ENCODE measurements at places on chromosomes 11 and 22.
A peak's percentile ranks its signal among the peaks of the same experiment; 100 is the strongest.

DNA sequence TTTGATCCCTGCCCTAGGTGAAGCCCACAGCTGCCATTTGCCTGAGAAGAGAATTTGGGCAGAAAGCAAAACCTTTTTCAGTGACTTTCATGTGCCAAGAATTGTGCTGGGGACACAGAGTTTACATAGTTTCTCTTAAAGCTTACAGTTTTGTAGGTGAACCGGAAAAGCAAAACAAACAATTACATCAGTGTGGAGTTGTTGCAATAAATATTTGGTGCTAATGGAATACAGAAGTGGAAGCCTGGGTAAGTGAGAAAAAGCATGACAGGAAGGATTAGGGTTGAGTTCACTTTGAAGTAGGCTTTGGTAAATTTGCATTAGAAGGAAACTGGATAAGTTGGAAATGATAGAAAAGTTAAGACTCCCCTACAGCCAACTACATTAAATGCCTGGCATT lies 82.7 kb downstream of the RASSF10 start:
- DNase-seq = no peak

DNA sequence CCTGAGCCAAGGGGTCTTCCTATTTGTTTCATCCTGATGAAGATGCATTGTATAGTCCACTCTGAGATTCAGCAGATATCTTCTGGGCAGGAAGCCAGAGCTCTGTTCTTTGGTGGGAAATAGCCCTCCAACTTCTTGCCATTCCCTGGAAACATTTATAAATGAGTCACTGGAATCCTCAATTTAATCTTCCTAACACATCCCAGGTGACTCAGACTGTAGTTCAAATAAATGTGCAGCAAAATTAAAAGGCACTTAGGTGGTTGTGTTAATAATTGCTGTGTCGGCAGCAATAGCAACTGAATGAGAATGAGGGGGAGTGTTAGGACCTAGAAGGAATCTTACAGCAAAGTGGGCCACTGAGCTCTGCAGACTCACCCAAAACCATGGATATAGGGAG lies 108.6 kb downstream of the INSC start:
- DNase-seq = no peak

GRCh38 chr11:44608991-44609782 lies 43.7 kb downstream of the CD82 start:
- peak; percentile 36 for DNase-seq

- DNase-seq = no peak
Observed at GRCh38 chr11:12066799-12067508, 43.4 kb upstream of the MICAL2 start.

GRCh38 chr11:133238495-133238894 lies 293.8 kb downstream of the OPCML start:
- no peak for DNase-seq

- DNase-seq = no peak
Observed at GRCh38 chr11:110513259-110513801, 83.6 kb downstream of the FDX1 start.

DNA sequence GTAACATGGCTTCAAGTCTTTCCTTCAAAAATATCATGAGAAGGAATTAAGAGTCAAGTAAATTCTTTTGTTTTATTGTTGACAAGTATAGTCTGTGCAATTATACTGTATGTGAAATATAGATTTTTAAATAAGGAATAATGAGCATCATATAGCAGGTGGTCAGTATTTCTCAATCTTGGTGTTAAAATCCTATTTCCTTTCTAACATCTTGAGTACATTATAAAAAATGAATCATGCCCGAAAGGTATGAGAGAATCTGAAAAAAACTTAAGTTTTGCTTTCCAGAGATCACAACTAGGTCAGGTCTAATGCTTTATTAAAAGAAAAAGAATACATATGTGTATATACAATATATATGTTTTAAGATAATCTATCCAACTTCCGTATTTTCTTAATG lies 53.1 kb downstream of the KIF18A start:
- no peak for DNase-seq

DNA sequence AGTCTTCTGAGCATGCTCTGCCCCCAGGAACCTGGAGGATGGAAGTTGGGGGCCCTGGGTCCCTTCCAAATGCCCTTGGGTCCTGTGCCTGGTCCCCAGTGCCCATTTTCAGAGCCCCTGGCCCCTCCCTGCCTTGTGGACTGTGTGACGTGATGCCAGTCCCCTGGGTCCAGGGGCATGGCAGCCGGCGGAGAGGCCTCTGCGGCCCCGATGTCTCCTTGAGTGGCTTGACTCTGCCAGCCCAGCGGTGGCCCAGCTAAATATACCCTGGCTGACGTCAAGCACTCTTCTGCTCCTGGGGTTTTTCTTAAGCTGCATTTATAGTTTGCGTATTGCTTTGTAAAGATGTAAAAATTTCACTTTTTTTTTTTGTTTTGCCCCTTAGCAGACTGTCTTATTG lies 35.2 kb upstream of the PARVG start:
- DNase-seq = no peak

DNA sequence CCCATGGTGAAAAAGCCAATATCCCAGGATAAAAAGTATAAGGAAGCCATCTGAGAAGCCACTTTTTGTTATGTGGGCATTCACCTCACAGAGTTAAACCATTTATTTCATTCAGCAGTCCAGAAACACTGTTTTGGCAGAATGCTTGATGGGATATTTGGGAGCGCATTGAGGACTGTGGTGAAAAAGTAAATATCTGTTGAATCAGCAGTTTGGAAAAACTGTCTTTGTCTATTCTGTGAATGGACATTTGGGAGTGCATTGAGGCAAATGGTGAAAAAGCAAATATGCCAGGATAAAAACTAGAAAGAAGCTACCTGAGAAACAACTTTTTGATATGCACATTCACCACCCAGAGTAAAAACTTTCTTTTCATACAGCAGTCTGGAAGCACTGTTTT lies 276.2 kb upstream of the TRIM48 start:
- DNase-seq = no peak

DNA sequence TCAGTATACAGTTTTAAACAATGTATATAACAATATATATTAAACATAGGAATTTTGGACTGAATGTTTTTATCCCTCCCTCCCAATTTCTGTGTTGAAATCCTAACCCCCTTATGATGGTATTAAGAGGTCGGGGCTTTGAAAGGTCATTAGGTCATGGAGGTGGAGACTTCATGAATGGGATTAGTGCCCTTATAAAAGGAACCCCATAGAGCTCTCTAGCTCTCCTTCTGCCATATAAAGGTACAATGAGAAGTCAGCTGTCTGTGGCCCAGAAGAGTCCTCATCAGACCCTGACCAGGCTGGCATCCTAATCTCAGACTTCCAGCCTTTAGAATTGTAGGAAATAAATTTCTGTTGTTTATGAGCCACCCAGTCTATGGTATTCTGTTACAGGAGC lies 6.5 kb downstream of the NNMT start:
- DNase-seq = no peak

DNA sequence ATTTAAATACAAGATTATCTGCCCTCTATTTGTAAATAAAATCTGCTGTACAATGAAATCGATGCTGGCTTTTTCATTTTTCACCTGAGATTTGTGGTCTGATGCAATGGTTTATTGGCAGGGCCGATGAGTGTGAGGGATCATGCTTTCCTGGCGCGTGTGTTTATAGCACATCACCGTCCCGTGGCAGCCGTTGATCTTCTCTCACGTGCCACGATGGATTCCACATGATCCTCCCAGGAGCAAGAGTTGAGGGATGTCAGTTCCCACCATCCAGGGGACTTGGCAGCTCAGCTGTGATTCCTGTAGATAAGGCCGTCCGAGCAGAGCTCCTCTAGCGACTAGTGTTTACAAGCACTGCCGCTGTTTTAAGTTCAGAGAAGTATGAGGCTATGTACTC lies 213.7 kb downstream of the TBC1D22A start:
- no peak for DNase-seq

DNA sequence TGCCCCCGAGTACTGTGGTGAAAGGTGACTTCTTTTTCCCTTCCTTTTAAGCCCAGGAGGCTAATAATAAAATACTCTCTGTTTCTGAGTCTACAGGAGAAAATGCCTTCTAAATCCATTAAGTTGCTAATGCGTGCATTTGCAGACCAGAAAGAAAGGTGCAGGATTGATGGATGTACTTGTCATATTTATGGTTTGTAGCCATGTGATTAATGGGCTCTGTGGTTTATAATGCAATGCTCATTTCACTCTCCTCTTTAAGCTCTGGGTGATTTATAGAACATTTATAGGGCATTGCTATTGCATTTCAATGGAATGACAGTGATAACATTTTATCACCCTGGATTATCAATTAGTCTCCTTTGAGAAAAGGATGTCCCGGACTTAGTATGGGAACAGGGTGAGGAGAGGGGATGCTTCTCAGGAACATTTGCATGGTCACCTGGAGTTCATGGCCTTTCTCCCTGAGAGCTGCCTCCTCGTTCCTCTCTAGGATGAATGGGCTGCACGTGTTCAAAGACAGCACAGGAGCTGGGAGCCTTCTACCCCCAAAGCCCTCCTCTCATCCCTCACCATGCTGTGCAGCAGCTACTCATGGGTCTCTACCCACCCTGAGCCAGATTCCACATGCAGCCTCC lies 82.8 kb upstream of the HMGXB4 start:
- DNase-seq = no peak

- no peak for DNase-seq
Observed at GRCh38 chr11:102216433-102217075, 100.7 kb upstream of the BIRC3 start.

DNA sequence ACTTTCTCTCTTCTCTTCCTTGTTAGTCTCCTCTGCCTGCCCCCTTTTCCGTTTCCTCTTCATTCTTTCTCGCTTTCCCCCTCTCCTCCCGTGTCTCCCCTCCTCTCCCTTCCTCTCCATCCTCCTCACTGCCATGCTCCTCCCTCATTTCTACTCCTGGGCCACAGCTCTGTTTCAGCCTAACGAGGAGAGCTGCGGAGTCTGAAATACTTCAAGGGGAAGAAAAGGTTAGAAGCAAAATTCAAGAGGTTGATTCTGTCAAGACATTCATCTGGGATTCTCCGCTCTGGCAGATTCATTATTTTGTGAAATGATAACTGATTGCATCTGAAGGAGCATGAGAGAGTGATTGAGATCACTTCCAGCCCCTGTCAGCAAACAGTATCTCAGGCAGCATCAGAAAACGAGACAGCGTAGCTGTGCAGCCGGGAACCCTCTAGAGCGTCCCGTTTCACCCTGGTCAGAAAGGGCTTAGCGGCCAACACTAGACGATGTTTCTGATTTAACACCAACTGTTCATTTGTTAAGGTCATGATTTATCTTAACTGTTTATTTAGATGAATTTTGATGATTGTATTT lies 279.3 kb upstream of the B3GAT1 start:
- DNase-seq = no peak

GRCh38 chr11:122714484-122714883 lies 59.0 kb downstream of the UBASH3B start:
- DNase-seq = no peak

DNA sequence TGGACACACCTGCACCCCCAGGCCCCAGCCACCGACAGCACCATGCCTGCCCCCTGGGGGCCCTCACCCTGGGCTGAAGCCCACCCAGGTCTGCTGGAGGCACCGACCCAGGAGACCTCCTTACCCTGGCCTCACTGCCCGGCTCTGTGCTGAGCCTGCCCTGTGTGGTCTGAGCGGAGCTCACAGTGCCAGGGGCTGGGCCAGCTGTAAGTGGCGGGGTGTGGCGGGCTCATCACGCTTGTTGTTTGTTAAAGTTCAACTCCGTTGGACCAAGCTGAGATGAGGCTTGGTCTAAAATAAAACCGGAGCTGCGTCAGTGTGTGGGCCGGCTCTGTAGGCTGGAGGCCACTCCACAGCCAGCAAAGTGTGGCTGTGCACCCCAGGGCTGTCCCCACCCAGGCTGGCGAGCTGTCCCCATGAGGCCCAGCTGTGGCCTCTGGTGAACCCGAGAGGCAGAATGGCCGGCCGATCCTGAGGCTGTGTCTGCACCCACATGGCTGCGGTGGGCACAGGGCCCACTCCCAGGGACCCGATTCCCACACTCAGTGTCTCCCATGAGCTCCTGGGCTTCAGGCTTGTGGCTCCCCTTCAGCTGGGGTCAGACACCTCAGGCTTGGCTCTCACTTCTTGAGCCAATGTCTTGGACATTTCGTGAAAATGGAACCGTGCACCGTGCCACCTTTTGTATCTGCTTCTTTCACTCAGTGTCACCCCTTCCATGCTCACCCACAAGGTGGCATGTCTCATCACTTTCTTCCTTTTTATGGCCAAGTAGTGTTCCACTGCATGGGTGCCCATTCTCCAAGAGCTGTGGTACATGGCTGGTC lies 137.9 kb downstream of the CTTN start:
- DNase-seq = no peak

DNA sequence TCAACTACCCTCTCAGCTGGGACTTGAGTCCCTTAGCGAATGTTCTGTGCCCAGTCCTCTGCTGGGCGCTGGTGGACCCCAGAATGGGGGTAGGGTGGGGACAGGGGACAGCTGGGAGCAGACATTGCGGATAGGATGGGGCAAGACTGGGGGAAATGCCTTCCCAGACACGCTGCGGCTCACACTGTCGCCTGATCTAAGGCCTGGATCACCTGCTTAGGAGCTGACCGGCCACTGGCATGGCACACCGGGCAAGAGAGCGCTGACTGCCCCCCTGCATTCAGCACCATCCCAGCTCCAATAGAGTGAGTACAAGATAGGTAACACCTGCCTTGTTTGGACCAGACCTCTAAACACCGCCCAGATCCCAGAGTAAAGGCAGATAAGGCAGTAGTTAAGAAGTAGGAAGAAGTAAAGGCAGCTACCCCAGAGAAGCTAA lies 1.4 kb downstream of the ARVCF start:
- DNase-seq = no peak

DNA sequence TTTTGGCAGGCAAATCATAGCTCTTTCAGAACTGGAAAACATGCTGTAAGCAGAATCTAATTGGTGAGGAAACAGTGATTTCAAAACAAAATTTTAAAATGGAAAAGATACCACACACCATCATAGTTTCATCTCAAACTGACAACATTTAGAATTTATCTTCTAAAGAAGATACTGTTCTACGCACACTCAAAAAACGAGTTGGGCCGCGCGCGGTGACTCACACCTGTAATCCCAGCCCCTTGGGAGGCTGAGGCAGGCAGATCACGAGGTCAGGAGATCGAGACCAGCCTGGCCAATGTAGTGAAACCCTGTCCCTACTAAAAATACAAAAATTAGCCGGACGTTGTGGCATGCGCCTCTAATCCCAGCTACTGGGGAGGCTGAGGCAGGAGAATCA lies 44.2 kb upstream of the ADSL start:
- DNase-seq = no peak

DNA sequence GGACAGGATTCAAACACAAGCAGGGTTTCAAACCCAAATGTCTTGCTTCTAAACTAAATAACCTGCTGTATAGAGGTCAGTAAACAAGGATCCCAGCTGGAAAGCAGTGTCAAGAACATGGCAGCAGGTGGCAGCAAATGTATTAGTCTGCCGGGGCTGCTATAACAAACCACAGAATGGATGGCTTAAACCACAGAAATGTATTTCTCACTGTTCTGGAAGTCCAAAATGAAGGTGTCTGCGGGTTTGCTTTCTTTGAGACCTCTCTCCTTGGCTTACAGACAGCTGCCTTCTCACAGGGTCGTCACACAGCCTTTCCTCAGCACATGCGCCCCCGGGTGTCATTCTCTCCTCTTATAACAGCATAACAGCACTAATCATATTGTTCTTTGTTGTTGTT lies 65.1 kb upstream of the LRRC55 start:
- no peak for DNase-seq

All from activated T-cell treated with anti-CD3 and anti-CD28 coated beads, Interleukin-2, amount 50 U/mL, for 1 hour (primary cell).